ENCODE measurements at places on chromosomes 6 and 20.

GRCh38 chr20:44409132-44409600, 53.7 kb downstream of the HNF4A start:
- no peak for DNase-seq

DNA sequence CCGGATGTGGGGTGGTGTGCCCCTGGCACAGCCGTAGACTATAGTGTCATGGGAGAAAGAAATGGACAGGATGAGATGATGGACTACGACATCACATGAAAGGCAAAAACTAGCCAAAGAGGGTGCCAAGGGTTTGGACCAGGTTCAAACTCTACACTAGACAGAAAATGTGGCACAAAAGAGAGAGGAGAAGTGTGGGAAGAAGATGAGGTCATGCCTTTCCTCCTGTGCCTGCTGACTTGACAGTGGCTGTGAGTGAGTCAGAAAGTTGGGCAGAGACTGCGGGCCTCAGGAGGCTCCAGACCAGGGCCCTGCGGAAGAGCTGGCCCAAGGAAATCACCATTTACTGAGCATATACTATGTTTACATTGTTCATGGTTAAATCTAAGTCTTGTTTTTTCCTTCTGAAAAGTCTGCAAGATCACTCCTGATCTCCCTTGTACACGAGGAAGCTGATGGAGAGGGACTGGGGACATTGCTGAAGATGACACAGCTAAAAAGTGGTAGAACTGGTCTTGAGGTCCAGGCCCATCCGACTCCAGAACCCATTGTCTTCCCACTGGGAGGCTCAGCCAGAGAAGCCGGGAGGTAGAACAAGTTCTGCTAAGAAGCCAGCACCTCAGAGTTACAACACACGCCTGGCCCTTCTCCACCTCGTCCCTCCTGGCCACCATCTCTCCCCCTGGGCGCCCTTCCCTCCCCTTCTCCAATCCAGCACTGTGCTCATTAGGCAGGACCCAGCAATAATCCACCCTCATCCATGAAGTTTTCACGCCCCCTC, 35.6 kb downstream of the CNKSR3 start:
- DNase-seq: no peak

DNA sequence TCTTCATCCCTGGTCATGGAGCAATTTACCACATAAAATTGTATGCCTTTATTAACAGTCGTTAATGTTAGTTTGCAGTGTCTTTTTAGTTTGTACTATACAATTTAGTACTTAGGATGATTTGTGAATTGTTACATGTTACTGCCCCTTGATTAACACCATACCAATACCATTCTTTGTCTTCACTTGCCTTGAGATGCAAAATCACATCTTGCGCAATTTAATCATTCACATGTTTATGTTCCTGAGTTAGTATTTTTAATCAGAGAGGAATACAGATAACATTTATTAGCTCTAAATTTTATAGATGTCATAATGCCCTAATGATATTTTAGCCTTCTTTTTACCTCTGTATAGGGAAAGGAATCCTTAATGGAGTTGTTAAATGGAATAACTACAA, 114.1 kb downstream of the SCAF8 start:
- DNase-seq: no peak

DNA sequence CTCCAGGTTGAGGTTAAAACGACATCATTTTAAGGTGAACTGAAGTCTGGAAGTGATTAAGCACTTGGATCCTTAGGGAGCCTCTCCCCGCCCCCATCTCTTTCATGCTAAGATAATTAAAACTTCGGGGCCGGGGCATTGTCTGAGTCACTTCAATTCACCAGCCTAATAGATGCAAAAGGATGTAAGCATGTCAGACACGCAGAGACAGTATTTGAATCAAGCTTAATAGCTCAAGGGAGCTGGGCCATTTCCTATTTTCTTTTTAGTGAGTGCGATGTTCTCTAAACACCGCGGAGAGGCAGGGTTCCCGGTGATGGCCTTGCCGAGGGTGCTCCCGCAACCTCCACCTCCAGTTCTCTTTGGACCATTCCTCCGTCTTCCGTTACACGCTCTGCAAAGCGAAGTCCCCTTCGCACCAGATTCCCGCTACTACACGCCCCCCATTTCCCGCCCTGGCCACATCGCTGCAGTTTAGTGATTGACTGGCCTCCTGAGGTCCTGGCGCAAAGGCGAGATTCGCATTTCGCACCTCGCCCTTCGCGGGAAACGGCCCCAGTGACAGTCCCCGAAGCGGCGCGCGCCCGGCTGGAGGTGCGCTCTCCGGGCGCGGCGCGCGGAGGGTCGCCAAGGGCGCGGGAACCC, 516 bp upstream of the IRF4 start:
- no peak for DNase-seq

DNA sequence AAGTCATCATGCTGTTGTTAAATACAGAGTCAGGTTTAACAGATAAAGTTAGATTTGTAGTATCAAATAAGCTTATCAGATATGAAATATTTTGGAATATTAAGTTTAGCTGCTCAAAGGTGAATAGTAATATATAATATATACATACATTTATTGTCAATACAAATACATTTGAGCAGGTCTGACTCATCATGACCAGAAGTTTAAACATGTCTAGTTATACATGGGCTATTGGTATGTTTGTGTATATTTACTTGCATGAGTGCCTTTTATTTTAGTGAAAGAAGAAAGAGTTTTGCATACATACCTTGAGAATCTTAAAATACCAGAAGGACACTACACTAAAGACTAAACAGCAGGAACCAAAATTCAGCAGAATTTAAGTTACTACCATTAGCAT, 76.8 kb downstream of the BMP5 start:
- DNase-seq: no peak

- no peak for DNase-seq
Observed at GRCh38 chr20:56414842-56415765, 3.0 kb downstream of the CASS4 start.

GRCh38 chr20:50594591-50595432, 84.6 kb downstream of the PTPN1 start:
- no peak for DNase-seq

GRCh38 chr6:122130026-122130348, 269.5 kb upstream of the HSF2 start:
- no peak for DNase-seq

GRCh38 chr6:166331503-166332415, 10.6 kb downstream of the SFT2D1 start:
- DNase-seq: no peak

GRCh38 chr20:53354314-53354713, 239.3 kb downstream of the ZNF217 start:
- no peak for DNase-seq

GRCh38 chr6:63504777-63505384, 67.4 kb upstream of the LOC128125822 start:
- no peak for DNase-seq

GRCh38 chr6:15398633-15399275, 152.9 kb downstream of the JARID2 start:
- no peak for DNase-seq
